Activated naive CD4-positive, alpha-beta T cell (primary cell): ENCODE measurements at places on chromosomes 16 and 17.

DNA sequence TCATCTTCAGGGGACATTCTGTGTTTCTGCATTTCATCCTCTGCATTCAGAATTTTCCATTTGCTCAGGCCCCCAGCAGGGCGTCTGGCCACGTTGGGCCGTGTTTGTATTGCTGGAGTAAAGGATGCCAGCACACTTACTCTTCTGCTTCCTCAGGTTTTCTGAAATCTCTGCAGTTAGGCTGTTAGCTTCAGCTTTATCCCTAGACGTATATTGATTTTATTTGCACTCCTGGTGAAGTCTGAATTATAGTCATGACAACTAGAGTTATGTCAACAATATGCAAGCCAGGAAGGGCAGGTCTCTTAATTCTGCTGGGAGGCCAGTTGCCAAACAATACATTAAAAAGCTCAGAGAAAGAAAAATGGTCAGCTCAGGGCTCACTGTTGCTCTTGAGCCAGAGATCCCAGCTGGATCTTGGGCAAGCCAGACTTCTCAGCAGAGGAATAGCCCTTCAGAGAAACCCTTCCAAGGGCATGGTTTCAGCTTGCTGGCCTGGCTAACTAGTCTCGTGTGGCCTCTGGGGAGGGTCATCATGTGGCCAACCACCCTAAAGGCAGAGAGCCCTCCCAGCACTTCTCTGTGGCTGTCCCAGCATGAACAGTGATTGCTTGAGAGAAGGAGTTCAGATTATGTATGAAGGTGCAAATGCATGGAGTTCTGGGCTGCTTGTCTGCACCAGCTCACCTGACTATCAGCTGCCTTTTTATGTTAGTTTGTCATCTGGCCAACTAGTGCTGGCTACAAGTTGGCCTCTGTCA, 110.2 kb upstream of the CACNG5 start:
- no peak for DNase-seq

GRCh38 chr17:41785091-41785858, 1.2 kb downstream of the JUP start:
- no peak for DNase-seq

DNA sequence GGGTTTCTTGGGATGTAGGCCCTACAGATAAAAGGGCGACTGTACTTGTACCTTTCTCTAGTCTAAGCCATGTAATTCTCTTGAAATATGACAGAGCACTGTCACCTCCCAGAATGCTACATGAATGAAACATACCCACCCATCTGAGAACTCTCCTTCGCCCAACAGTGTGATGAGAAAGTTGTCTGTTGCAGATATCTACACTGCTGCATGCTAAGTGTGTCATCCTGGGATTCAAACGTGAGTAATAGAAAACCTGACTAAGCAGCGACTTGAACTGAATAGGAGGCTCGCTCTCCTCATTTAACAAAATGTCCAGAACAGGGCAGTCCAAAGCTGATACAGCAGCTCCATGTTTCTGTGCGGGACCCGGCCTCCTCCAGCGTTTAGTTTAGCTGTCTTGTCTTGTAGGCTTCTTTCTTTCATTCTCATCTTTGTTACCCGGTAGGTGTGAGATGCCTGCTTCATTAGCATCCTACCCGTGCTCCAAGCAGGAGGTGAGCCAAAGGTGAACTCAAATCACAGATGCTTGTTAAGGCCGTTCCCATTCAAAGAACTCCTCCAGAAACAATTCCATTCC, 211.9 kb downstream of the PRKCA start:
- DNase-seq: no peak

GRCh38 chr17:79989106-79989835, 46.4 kb downstream of the TBC1D16 start:
- DNase-seq: no peak

GRCh38 chr17:41615454-41615853, 2.9 kb upstream of the KRT16 start:
- DNase-seq: no peak
